ENCODE measurements at places on chromosomes 11 and 22.

DNA sequence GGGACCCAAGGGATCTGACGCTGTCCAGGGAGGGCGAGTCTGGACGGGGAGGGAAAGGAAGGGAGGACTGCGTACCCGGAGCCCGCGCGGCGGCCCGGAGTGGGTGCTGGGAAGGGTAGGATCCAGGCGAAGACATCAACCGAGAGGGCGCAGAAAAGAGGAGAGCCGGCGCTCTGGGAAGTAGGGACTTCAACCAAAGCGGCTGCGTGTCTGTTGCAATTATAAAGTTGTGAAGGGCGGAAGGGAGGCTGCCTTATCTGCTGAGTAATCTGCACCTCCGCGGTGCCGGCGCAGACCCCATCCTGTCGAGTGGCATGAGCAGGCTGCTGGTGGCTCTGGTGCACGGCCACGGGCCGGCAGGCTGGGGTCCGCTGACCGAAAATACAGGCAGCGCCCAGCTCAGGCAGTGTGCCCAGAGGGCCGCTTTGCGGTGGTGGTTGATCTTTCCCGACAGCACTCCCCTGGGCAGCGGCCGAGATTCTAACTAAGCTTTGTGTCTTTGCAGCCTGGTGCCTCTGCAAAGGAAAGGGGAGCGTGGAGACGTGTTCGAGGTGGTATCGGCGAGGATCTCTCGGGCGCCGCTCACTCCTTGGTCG lies 978 bp downstream of the C11orf87 start:
- peak; percentile 9 for DNase-seq

- DNase-seq, result no peak
Measured at GRCh38 chr11:59776210-59777066, 21.3 kb downstream of the STX3 start.

DNA sequence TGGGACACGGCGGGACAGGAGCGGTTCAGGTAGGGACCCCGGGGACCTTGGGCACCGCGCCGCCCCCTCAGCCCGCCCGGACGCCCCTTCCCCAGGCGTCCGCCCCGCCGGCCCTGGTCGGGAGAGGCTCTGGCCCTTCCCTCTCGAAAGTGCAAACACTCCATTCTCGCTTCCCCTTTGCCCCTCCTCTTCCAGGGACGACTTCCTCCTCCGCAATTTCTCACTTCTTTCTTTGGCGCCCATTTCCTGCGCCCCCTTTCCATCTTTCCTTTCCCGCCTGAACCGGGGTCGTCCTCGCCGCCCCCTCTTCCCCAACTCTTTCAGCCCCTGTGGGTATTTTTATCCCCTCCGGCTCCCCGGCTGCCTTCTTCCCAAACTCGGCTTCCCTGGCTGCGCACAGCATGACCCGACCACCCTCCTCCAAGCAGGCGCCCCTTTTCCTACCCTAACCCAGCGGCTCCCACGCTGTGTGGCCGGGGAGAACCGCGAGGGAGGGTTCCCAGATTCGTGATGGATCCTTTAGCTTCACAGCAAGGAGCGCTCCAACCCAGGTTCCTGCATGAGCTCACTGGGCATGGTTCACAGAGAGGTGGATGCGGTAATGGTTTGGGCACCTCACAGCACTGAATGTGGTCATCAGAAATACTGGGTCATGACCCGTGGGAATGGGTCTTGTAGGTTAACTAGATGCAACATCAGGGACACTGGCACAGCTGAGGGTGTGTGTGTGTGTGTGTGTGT lies 689 bp downstream of the RAB39A start:
- no peak for DNase-seq

DNA sequence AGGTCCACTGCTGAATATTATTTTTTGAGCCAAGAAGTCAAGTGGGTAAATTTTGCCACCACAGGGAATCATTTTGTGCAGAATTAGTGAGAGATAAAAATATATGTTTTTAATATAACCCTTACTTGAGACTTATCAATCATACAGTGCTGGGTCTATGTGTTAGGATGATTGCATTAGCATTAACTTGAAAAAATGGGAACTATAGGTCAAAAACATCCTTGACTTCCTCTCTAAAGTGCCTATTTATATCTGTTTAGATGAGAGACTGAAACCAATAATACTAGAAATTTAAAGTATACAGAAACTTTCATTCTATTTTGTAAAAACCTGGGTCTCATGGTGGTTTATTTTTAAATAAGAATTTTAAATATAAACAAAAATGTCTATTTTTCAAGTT lies 65.1 kb upstream of the CARD18 start:
- no peak for DNase-seq

GRCh38 chr11:122758974-122759373 lies 79.3 kb upstream of the CRTAM start:
- no peak for DNase-seq

DNA sequence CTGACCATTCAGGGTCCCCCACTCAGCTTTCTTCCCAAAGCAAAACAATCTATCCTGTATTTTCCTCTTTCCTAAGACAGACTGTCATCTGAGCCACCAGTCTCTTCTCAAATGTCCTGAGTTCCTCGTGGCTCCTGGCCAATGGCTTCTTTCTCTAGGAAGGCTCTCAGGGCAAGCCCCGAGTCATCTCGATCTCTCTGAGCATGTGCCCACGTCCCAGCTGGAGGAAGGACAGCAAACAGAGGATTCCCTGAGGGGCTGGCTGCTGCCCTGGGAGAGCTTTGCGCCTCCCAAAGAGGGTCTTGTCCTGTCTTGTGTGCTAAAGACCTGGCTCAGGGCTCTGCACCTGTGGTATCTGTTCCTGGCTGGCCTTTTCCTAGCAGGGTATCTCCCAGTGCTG lies 8.3 kb downstream of the SLC37A2 start:
- DNase-seq, result no peak

GRCh38 chr11:100562128-100562527 lies 125.0 kb upstream of the ARHGAP42 start:
- no peak for DNase-seq

- DNase-seq, result no peak
Measured at GRCh38 chr11:121933694-121934093, 182.3 kb downstream of the BLID start.

- no peak for DNase-seq
Measured at GRCh38 chr11:65130631-65131416, 3.5 kb downstream of the SYVN1 start.

GRCh38 chr11:78050964-78051831 lies 12.5 kb upstream of the THRSP start:
- DNase-seq, result no peak

GRCh38 chr11:63906585-63906984 lies 10.4 kb downstream of the RCOR2 start:
- peak; percentile 61 for DNase-seq

DNA sequence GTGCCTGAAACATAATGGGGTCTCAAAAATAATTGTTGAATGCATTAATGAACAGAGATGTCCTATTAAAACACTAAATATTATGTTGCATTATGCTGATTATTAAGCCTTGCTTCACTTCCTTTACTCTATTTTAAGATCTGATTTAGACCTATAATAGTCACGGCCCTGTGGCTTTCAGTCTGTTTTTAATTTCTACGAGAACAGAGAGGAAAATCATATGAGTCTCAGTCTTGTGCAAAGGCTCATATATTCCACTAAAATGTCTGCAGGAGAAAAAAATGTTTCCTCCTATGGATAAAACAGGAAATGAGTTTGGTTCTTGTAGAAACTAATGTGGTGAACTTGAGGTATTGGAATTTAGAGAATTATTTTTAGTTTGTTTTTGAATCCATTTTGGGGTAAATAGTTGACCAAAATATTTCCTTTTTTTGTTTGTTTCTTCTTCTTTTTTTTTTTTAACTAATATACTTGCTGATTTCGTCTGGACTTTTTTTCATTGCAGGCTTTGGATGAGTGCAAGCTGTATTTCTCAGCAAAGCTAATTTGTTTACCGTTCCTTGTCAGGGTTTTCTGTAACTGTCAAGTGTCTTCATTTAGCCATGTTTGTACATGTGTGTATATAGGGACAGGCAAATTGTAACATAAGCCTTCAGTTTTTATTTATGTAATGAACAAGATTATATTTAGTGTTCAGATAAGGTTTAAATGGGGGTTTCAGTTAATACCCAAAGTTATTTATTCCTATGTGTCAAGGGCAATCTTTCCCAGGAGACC lies 139.1 kb upstream of the DDI1 start:
- DNase-seq, result no peak

- no peak for DNase-seq
Measured at GRCh38 chr11:46429717-46430116, 38.1 kb upstream of the CHRM4 start.

GRCh38 chr22:50218996-50219727 lies 18.4 kb downstream of the SELENOO start:
- peak; percentile 89 for DNase-seq

DNA sequence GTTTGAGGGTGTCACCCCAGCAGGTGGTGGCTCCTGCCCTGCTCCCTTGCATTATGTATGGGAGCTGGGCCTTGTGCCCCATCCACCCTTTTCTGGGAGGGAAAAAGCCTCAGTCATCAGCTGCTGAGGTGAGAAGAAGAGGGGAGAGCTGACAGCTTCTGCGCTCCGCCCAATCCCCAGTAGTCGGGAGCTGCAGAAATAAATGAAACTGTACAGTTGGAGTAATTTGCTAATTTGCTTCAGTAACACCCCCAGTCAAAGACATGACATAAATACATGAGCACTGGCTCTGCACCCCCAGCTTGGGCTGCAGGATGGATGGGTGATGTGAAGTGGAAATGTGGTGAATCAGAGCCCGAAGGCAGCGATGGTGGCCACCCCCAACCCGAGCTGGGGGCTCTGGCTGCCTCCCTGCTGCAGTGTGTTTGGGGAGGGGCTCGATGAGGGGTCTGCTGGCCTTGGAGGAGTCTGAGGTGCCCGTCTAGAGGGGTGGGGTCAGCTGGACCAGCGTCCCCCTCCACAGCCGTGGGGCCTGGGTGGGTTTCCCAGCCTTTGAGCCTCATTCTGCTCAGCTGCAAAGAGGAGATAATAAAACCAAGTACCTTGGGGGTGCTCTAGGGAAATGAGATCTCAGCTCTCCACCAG lies 59.2 kb downstream of the MPPED1 start:
- no peak for DNase-seq

- no peak for DNase-seq
Measured at GRCh38 chr22:33492210-33492651, 428.0 kb downstream of the LARGE1 start.

- DNase-seq, result no peak
Measured at GRCh38 chr11:129267716-129268115, 75.6 kb upstream of the ARHGAP32 start.

DNA sequence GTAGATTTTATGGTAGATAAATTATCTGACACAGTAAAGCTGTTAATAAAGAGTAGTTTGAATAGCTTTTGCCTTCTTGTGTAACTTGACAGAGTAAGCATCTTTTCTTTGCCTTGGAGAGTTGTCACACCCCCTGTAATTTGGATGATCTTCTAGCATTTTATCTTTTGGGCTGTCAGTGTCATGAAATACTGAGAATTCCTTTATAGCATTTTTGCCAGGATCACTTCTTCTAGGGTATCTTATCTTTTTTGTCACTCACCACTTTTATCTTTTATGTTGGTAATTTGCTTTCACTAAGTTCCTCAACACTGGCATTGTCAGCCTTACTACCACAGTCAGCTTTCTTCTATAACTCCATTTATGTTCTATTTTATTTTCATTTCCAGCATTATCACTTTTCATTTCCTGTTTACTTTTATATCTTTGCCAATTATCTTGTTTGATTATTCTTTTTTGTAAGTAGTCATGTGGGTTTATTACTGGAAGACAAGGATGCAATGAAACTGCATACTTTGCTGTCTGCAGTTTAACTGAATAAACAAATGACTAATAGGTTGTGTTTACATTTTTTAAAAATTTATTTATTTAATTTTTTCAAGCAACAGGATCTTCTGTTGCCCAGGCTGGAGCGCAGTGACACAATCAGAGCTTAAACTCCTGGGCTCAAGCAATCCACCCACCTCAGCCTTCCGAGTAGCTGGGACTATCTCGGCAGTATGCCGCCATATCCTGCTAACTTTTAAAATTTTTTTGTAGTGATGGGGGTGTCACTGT lies 28.1 kb upstream of the ACAT1 start:
- no peak for DNase-seq

- no peak for DNase-seq
Measured at GRCh38 chr11:6681949-6682348, 1.2 kb downstream of the MRPL17 start.

- no peak for DNase-seq
Measured at GRCh38 chr11:46894506-46894905, 23.8 kb downstream of the LRP4 start.

DNA sequence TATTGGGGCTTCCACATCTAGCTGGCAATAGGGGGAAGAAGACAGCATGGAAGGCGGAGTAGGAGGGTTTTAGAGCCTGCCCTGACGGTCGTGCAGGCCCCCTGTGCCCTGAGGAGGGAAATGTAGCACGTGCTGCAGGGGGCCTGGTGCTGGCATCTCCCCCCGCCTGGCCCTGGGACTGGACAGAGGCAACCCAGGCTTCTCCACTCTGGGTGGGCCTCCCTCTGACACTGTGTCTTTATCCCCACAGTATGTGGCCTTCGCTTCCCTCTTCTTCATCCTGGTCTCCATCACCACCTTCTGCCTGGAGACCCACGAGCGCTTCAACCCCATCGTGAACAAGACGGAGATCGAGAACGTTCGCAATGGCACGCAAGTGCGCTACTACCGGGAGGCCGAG lies 36.8 kb downstream of the KCNC1 start:
- DNase-seq, result no peak

GRCh38 chr11:83523676-83524075 lies 237.5 kb upstream of the CCDC90B start:
- no peak for DNase-seq

DNA sequence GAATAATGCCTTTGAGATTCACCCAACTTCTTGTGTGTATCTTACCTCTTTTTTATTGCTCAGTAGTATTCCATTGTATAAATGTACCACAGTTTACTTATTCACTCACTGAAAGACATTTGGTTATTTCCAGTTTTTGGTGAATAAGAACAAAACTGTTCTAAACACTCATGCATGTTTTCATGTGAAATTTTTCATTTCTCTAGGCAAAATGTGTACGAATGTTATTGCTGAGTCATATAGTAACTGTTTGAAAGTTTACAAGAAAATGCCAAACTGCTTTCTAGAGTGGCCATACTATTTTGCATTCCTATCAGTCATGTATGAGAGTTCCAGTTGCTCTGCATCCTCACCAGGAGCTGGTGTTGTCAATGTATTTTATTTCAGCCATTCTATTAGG lies 8.8 kb upstream of the EMSY start:
- no peak for DNase-seq

- no peak for DNase-seq
Measured at GRCh38 chr22:50691521-50691920, 18.9 kb downstream of the SHANK3 start.

All from frontal cortex (tissue), 4 donors.